ENCODE measurements at places on chromosomes 7 and 10. TPM values are rescaled to one million over a fixed set of nuclear protein-coding genes. Genes with fewer than 3 reads are reported as not detected.

GRCh38 chr7:52017802-52018679, 701.4 kb upstream of the COBL start:
- no peaks in the 10 kb centered on the region for H3K36me3 ChIP-seq
- no peaks in the 10 kb centered on the region for H3K4me1 ChIP-seq
- no peak overlapping the region for H3K27ac ChIP-seq
- no peaks in the 10 kb centered on the region for H3K27me3 ChIP-seq
- peak overlapping the region; percentile 29 for H3K4me3 ChIP-seq
- no peak for DNase-seq

DNA sequence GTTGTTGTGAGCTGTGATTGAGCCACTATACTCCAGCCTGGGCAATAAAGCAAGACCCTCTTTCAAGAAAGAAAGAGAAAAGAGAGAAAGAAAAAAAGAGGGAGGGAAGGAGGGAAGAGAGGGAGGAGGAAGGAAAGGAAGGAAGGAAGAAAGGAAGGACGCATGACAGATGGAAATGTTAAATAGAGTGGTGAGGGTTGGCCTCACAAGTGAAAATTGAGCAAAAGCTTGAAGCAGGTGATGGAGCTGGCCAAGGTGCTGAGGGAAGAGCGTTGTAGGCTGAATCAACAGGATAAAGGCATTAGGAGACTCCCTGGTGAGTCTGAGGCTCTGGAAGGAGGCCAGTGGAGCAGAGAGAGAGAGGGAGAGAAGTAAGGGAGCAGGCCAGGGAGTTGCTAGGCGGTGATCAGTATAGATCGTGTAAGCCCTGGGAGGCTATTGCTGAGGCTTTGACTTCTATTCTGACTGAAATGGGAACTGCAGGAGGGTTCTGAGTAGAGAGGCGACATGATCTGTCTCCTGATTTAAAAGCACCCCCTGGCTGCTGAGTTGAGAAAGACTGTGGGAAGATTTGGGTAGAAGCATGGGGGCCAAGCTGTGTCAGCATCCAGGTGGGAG, 26.5 kb upstream of the TMEM248 start:
- H3K27ac ChIP-seq = no peak overlapping the region
- H3K36me3 ChIP-seq = peaks cover 13% of the 10 kb centered on the region
- no peaks in the 10 kb centered on the region for H3K27me3 ChIP-seq
- no peaks in the 10 kb centered on the region for H3K4me1 ChIP-seq

- H3K36me3 ChIP-seq = no peaks in the 10 kb centered on the region
- no peaks in the 10 kb centered on the region for H3K27me3 ChIP-seq
- no peak for DNase-seq
Measured at GRCh38 chr10:13917791-13918190, 331.0 kb downstream of the PRPF18 start.

DNA sequence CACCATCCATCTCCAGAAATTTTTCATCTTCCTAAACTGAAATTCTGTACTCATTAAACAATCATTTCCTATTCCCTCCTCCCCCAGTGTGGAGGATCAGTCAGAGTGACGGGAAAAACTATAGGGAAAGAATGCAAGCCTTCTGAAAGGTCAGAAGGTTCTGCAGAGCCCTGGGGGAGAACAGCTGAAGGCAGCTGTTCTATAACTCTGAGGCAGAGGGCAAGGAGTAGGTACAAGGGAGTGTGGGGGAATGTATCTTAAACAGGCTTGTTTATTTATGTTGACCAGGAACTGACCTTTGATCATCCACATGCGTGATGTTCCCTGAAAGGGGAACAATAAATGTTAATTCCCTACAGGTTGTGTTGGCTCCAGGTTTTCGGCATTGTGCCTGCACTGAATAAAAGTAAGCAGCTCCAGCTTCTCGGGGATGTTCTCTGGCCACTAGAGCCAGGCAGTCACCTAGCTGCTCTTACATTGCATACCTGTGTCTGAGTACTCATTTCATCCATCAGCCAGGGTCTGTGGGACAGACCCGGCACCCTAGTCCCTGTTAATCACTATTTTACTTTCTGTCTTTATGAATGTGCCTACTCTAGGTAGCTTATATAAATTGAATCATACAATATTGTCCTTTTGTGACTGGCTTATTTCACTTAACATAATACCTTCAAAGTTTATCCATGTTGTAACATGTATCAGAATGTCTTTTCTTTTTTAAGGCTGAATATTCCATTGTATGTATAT, 5.8 kb downstream of the IFIT1 start:
- H3K4me1 ChIP-seq = peaks cover 17% of the 10 kb centered on the region
- peaks cover 10% of the 10 kb centered on the region for H3K36me3 ChIP-seq
- H3K27me3 ChIP-seq = no peaks in the 10 kb centered on the region
- H3K4me3 ChIP-seq = no peak overlapping the region
- H3K27ac ChIP-seq = no peak overlapping the region

AMPH gene
- 0.58 TPM for total RNA-seq

- no peak for DNase-seq
- no peaks in the 10 kb centered on the region for H3K36me3 ChIP-seq
- H3K27ac ChIP-seq = no peak overlapping the region
- H3K4me1 ChIP-seq = no peaks in the 10 kb centered on the region
- H3K27me3 ChIP-seq = no peaks in the 10 kb centered on the region
Measured at GRCh38 chr7:33921216-33921938, 16.0 kb downstream of the BMPER start.

DNA sequence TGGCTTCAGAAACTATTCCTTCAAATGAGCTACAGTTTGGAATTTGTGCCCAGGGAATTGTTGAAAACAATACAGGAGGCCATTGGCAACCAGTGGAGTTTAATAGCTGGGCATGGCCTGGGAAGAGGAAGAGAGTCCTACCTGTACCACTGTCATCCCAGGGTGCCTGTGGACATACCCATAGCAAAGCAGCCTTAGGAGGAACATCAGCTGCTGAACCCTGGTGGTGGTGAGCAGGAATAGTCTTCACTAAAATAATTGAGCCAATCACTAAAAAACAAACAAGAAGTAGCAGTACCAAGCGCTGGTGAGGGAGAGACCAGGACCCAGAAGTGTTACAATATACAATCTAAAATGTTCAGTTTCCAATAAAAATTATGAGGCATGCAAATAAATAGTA, 14.5 kb downstream of the IGFBP1 start:
- no peak for DNase-seq
- no peak overlapping the region for H3K27ac ChIP-seq
- H3K4me1 ChIP-seq = no peaks in the 10 kb centered on the region
- H3K27me3 ChIP-seq = no peaks in the 10 kb centered on the region
- no peak overlapping the region for H3K4me3 ChIP-seq

SLC25A40 gene
- total RNA-seq = 32.2 TPM

EEF1AKMT2 gene
- total RNA-seq = 15.7 TPM

TACR2 gene
- 0.90 TPM for total RNA-seq

MYH16 gene
- not detected for total RNA-seq

DNA sequence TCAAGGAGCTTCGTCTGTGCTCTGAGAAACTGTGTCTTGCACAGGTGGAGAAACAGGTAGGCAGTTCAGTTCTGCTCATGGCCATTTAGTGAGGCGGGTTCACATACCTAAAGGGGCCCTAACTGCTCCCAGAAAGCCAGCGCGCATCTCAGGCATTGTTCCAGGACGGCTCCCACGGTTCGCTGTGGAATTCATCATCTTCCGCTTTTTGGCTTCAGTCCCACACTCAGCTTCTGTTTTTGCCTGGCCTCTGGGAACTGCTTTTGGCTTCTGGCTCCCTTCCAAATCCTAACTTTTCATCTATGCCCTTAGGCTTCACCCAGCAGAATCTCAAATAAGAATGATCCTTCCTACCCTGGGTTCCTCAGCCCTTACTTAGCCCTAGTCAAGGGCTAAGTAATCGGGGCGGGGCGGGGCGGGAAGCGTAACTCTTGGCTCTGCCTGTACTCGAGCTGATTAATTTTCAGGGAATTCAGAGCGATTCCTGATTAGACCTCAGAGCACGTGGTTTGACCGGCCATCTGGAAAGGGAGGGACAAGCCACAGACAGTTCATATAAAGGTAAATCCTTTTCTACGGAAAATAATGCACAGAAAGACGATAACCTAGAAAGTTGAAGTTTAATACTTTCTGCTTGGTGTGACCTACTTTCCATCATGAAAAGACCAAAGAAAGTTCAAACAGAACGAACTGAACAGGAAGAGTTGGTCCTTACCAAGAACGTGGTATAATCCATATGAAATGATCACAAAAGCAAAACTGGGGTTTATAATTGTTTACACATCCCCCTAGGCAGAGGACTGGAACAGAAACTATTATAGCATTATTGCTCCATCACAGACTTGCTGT, 105.7 kb downstream of the ST8SIA6 start:
- H3K27me3 ChIP-seq = no peaks in the 10 kb centered on the region
- DNase-seq = no peak
- peak overlapping the region; percentile 7 for H3K4me3 ChIP-seq
- H3K27ac ChIP-seq = no peak overlapping the region
- no peaks in the 10 kb centered on the region for H3K4me1 ChIP-seq

DNA sequence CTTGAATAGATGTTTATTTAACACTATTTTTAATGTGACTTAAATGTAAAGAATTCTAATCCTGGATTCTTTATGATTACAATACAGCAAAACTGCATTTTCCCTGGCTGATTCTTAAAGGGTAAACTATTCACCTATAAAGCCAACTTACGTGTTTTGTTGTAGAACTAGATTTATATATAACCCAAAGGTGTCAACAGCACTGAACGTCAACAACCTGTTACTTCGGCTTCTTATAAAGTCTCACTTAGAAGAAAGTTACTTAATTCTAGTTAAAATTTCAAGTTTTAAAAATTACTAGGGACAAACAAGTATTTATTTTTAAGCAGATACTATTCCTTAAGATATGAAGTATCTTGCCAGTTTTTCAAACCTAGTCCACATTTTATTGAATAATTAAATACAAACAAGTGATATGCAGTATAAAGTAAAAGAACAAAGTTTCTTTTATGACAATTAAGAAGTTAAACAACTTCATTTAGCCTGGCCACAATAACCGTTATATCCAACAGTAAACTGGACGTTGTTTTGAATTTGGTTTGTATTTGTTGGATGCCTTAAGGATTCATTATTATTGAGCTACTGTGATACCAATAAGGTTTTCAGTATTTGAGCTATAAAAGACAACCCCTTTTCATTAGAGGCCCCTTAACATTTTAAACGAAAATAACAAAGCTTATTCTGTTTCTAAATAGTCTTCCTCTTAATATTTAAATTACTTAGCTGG, 83.1 kb downstream of the SNX10 start:
- peak overlapping the region; percentile 51 for H3K4me3 ChIP-seq
- H3K4me1 ChIP-seq = peaks cover 14% of the 10 kb centered on the region
- H3K27ac ChIP-seq = peak overlapping the region; percentile 80
- DNase-seq = no peak
- H3K27me3 ChIP-seq = peaks cover 44% of the 10 kb centered on the region

FZD8 gene
- 20.4 TPM for total RNA-seq

- DNase-seq = no peak
- H3K27ac ChIP-seq = no peak overlapping the region
- H3K4me3 ChIP-seq = no peak overlapping the region
- H3K4me1 ChIP-seq = no peaks in the 10 kb centered on the region
Measured at GRCh38 chr10:127833804-127834203, 58.9 kb downstream of the CLRN3 start.

ZNF862 gene
- 14.6 TPM for total RNA-seq

FRMD4A gene
- total RNA-seq = 38.3 TPM

DNA sequence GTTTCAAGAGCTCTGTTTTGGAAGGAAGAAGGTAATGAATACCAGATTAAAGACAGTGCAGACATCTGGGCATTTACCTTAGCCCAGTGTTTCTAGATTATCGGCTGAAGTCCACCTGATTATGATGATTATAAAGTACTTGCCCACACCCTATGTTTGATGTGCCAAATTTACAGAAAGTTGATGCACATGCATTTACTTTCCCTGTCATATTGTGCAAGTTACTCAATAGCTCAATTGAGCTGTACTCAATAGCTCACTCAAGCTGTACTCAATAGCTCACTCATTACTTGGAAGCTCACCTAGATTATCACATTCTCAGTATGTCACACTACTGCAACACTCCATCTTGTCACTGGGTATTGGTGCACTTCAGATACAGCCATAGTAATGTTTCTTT, 13.5 kb downstream of the MGAM start:
- no peaks in the 10 kb centered on the region for H3K36me3 ChIP-seq
- H3K4me1 ChIP-seq = no peaks in the 10 kb centered on the region
- H3K27me3 ChIP-seq = no peaks in the 10 kb centered on the region
- H3K4me3 ChIP-seq = no peak overlapping the region
- no peak overlapping the region for H3K27ac ChIP-seq
- no peak for DNase-seq

GRCh38 chr7:95092324-95092723, 184.9 kb downstream of the PPP1R9A start:
- H3K4me3 ChIP-seq = no peak overlapping the region
- no peaks in the 10 kb centered on the region for H3K36me3 ChIP-seq
